NCI-H1930 (cell line): ENCODE measurements at places on chromosomes 3 and 15.

DNA sequence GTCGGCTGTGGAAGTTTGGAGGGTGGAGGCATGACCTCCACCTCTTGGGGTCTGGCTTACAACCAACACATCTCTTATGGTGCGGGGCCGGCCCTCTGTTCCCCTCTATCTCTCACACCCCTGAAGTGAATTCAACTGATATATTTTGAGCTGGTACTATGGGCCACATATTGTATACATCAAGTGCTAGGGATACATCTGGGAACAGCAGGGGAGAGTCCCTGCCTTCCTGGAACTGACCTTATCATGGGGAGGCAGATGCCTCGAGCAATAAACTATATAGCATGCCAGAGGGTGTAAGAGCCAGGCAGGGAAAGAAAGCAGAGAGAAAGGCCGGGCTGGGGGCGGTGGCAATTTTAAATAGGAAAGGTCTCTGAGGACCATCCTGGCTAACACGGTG is 60.4 kb upstream of the TRPM1 start:
- DNase-seq, result no peak

- no peak for DNase-seq
Observed at GRCh38 chr3:13652728-13653127, 103.8 kb downstream of the FBLN2 start.

GRCh38 chr3:4856564-4856963 is 122.7 kb upstream of the BHLHE40 start:
- DNase-seq, result no peak

GRCh38 chr3:51715977-51716294 is 9.1 kb downstream of the GRM2 start:
- no peak for DNase-seq

DNA sequence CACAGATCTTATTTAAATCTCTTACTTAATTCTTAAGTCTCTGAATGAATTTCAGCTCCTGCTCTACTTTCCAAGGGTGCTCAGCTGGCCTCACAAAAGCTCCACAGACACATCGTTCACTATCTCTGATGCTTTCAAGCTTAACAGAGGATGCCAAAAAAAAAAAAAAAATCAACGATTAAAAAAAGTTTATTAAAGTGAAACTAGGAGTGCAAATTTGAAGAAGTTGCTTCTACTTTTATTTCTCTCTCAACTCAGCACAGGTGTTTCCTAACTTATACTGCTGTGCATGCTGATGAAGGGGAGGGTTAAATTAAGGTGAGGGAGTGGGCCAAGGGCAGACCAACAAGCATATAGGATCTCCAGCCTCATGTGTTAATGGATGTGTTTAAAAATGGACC is 157.2 kb downstream of the TIGIT start:
- no peak for DNase-seq

GRCh38 chr3:175495331-175495730 is 636.2 kb downstream of the NAALADL2 start:
- no peak for DNase-seq

GRCh38 chr15:68812069-68812468 is 8.6 kb downstream of the ANP32A start:
- no peak for DNase-seq
